A549 treated with DMSO at 1 μM for 4 hours (cell line): ENCODE measurements at places on chromosomes 7 and 10. TPM values are rescaled to one million over a fixed set of nuclear protein-coding genes. Genes with fewer than 3 reads are reported as not detected.

The SPDYE16 gene
- 0.10 TPM in 1 of 5 replicates, not detected in the others for total RNA-seq

The BZW2 gene
- 93.5 to 108 TPM (median 102 TPM) in 5 replicates for total RNA-seq

The INMT gene
- total RNA-seq = not detected in 5 replicates

The CYP2W1 gene
- total RNA-seq = 0.03 to 0.11 TPM in 2 of 5 replicates, not detected in the others

The IKZF1 gene
- total RNA-seq = not detected in 5 replicates

The XRCC2 gene
- 5.0 to 6.9 TPM (median 6.2 TPM) in 5 replicates for total RNA-seq
